ENCODE measurements at places on chromosomes 16 and 17. TPM values are rescaled to one million over a fixed set of nuclear protein-coding genes. Genes with fewer than 3 reads are reported as not detected.

Gene C16orf92
- not detected for total RNA-seq

Gene UMOD
- not detected for total RNA-seq

Gene CFAP119
- 8.6 TPM for total RNA-seq

Gene ABCC11
- 0.06 TPM for total RNA-seq

Gene GPR179
- 0.03 TPM for total RNA-seq

Gene IRF8
- 0.32 TPM for total RNA-seq

Gene SCNN1B
- total RNA-seq = 0.06 TPM

Gene DNAH9
- total RNA-seq = not detected

Gene PIK3R6
- not detected for total RNA-seq

All from A549 treated with CpdA at 1 μM for 4 hours (cell line).